GM04504 (cell line): ENCODE measurements at places on chromosomes 3 and 15.

DNA sequence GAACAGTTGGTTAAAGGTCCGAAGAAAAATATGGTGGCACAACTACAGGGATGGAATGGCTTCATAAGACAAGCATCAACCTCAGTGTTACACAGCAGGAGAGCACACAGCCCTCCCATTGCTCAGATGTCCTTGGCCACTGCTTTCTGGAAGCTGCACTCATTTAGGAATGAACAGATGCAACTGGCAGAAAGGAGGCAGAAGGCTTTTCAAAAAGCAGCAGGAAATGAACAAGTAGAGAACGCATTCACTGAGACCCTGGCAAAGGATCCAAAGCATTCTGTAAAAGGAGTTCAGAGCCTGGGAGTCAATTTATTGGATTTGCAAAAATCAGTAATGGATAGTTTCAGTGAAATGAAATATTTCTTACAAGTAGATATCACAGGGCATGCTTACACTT lies 101.1 kb downstream of the PDZRN3 start:
- DNase-seq = no peak

GRCh38 chr15:41886741-41887140 lies 7.1 kb downstream of the SPTBN5 start:
- no peak for DNase-seq

GRCh38 chr15:64162869-64163658 lies at the start of gene PPIB:
Gene PPIB (minus strand): TSS chr15:64163022. CDS start chr15:64162986, 36 bp downstream.
- DNase-seq = peak; percentile 96

DNA sequence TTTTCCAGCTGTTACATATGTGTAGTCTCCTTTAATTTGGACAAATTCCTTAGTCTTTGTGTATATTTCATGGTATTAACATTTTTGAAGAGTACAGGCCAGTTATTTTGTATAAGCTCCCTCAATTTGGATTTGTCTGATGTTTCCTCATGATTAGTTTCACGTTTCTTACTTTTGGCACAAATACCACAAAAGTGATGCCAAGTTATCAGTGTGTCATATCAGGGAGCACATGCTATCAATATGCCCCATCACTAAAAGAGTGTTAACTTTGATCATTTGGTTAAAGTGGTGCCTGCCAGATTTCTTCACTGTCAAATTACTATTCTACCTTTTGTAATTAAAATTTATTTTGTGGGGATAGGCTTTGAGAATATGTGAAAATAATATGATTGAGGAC lies 14.6 kb downstream of the PCNP start:
- DNase-seq = no peak

DNA sequence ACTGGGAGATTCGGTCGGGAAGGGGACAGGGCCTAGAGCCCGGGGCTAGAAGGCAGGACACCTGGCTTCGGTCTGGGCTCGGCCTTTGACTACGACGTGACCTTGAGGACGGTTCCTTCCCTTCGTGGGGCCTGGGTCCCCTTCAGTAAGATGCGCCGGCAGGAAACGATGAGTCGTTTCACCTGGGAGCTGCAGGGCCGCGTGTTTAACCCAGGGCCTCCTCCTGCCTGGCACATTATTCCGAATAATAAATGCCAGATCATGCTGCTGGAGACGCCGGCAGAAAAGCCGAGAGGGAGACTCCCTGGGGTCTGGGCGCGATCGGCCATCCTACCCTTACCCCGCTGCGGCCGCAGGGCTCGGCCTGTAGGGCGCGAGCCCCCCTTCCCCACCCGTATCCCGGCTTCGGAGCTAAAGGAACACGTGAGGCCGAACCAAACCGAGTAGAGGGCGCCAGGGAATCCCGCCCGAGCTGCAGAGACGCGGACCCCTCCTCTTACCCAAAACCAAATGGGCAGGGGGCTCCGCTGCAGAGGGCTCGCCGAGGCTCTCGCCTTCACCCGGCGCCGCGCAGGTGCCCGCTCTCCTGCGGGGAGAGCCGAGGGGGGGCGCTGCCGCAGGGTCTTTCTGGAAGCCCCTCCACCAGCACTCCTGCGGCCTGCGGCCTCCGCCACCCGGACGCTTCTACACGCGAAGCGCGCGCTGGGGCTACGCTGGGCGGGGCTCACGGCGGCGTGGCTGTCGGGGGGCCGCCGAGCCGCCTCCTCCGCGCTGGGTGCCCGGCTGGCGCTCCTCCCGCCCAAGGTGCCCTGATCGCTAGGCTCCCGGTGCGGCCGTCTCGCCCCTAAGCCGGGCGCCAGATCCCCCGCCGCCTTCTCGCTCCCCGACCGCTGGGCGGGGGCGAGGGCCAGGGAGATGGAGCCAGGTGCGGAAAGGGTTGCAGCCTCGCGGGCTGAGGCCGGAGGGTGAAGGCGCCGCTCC lies at the start of gene BDH1:
Gene BDH1, minus strand, starts transcription at position 688 of the 981 bp plus-strand sequence. CDS start 9,525 bp downstream, outside the sequence.
- DNase-seq = no peak

DNA sequence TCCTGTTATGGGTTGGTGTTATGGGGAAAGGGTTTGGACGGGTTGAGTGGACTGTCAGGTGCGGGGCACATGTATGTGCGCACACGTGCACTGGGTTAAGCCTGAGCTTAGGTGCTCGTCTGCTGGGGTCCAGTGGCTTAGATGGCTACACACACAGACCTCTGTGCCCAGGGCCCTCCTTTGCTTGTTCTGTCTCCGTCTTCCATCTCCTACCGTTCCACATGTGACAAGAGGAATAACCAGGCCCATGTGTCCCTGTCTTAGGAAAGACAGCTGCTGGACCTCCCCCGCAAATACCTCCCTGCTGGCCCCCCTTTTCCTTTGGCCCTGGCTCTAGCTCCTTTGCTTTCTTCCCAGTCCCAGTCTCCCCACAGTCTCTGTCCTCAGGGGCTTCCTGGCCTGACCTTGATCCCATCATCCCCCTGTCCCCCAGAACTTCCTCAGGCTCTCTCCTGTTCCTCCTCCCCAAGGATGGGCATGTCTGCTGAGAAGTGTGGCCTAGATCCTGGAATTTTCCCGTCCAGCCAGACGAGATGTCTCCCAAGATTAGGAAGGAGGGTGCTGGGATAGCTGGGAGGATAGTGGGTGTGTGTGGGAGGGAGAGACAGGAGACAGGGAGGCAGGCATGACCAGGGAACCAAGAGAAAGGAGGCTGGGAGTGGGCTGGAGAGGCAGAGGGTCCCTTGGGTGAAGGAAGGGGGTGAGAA lies 797 bp upstream of the THPO start:
- DNase-seq = no peak

DNA sequence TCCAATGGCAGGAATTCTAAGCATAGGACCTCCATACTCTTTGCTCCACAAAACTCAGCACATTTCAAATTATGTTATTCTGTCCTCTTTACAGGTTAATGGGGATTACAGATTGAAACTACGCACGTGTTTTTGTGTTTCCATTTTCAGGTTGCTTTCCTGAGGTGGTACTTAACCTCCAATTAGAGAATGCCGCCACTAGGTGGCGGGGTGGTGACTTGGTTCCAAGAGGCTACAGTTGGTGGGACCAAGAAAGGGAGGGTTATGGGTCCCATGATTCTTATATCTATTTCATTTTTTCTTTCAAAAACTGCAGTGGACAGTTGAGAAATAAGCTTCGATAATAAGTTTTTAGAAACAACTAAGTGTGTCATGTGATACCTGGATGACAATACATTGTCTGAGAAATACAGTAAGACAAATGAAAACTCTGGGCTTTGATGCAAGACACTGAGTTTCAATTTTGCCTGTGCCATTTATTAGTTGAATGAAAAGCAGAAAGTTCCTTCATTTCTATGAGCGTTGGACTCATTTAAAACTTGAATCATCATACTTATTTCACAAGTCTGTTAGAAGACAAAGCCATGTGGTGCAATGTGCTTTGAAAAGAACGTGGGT lies 539.0 kb downstream of the FGF12 start:
- DNase-seq = no peak

DNA sequence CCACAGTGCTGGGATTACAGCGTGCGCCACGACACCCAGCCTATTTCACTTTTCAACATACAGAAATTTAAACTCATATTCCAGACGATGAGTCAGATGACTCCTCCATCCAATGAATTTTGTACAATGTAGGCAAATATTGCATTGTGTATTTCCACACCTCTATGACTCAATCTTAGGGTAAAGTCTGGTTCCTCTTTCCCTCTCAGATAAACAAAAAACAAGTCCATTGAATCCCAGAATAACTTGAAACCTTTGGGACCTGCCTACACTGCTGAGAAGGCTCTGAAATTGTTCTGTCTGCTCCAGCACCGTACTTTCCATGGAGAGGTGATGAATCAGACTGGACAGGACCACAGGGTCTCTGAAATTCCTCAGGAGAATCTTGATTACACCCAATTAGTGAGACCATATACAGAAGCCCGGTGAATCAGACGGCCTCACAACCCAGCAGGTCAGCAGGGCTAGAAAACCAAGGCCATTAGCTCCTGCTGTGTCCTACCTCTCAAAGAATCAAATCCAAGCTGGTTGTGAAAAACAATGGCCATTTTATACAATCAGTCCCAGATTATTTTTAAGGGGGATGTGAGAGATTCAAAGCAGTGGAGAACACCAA lies 112.6 kb downstream of the ERC2 start:
- DNase-seq = no peak

GRCh38 chr15:52464040-52464439 lies 64.6 kb downstream of the MYO5A start:
- no peak for DNase-seq

- no peak for DNase-seq
Observed at GRCh38 chr15:71575474-71576045, 234.8 kb upstream of the NR2E3 start.

GRCh38 chr15:81323559-81323943 lies 390 bp downstream of the STARD5 start:
- DNase-seq = no peak

DNA sequence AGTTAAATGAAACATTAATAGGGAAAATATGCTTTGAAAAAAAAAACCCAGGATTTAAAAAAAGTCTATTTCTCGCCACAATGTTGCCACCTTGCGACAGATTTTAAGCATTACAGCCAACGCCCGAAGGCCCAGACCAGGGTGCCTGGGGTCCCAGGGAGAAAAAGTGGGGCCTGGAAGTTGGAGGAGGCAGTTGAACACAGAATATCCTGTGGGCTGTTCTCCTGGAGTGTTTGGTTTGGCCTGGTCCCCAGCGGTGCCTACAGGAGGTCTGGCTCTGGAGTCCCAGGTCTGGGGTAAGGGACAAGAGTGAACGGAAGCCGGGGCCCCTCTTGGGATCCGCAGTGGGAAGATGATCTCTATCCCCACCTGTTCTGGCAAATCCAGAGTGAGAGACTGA lies 3.4 kb downstream of the RNU6-1 start:
- DNase-seq = no peak

DNA sequence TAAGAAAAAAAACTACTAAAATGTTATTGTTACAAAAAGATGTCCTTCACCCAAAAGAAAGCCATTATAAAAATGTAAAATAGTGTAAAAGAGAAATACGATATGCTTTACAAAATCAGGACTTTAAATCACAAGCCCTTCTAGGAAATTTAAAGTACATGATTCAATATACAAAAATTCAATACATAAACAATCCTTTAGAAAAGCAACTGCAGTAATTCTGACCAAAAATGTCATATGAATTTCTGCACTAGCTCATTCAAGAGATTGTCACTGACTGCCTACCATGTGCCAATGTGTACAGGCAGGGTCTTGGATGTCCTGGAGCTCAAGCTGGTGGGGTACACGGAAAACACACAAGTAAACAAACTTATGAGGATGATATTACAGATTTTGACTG lies 2.5 kb downstream of the MORC1 start:
- DNase-seq = no peak
